ENCODE measurements at places on chromosomes 11 and 22.

DNA sequence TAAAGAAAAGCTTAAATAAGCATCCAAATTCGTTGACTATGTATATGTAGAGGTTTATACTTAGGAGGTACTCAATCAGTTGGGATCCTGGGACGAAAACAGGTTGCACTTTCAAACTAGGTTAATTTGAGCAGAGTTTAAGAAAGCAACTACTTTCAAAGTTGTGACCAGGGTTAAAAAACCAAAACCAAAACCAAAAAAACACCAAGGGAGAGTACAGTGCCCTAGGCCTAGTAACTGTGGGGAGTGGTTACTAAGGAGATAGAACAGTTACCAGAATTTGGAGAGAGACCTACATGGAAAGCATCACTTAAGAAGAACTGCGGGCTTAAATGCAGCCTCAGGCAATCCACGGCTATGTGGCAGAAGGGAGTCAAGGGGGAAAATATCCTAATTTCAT lies 148.3 kb downstream of the JRKL start:
- no peak for DNase-seq

- no peak for DNase-seq
Observed at GRCh38 chr11:32343325-32344008, 91.9 kb downstream of the WT1 start.

GRCh38 chr11:21177379-21177778 lies 508.0 kb downstream of the NELL1 start:
- DNase-seq, result no peak

- no peak for DNase-seq
Observed at GRCh38 chr11:19116276-19116970, 545 bp upstream of the ZDHHC13 start.

GRCh38 chr11:2511421-2512369 lies 66.9 kb downstream of the KCNQ1 start:
- no peak for DNase-seq
